Neuronal stem cell (in vitro differentiated cells): ENCODE measurements at places on chromosomes 2 and 18.

DNA sequence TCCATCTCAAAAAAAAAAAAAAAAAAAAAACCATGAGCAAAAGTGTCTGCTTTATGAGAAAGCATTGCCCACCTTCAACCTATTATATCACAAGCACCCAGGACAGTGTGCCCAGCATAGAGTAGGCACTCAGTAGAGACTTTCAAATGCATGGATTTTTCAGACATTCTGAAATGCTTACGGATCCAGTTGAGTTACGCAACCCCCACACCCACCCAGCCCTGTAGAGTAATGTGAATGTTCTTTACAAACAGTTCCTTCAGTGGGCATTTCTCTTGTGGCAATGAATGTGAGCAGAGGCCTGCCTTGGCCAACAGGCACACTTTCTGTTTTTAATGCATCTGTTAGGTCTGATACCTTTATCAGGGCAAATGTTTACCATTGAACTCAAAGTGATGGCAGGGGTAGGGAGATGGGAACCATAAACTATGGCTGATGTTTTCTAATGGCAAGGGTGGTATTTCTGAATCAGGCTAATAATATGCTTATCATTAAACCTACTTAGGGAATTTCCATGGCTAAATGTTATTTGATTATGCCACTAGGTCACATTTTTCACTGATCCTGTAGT is 65.0 kb upstream of the RPL31 start:
- no peak for DNase-seq
- H3K4me3 ChIP-seq: no peak overlapping the region
- H3K27ac ChIP-seq: no peak overlapping the region
- no peaks in the 10 kb centered on the region for H3K27me3 ChIP-seq

DNA sequence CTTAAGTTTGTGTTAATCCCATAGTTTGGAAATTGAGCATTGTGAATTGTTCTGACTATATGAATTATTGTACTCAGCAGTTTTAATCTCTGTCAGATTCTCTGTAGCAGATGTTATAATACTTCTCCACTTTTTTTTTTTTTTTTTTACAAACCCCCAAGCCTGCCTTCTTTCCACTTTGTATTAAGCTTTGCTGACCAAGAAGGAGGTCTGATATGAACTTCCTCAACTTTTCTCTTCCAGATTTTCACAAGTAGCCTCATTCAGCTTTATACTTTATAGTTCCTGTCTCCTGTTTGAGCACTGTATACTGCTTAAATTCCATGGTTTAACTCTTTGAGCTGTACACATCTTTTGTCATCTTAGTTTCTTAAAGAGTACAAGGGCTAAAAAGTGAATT is 105.0 kb downstream of the HAUS1 start:
- no peaks in the 10 kb centered on the region for H3K36me3 ChIP-seq
- H3K4me3 ChIP-seq: no peak overlapping the region
- no peak overlapping the region for H3K27ac ChIP-seq
- H3K27me3 ChIP-seq: no peaks in the 10 kb centered on the region
- no peaks in the 10 kb centered on the region for H3K4me1 ChIP-seq

DNA sequence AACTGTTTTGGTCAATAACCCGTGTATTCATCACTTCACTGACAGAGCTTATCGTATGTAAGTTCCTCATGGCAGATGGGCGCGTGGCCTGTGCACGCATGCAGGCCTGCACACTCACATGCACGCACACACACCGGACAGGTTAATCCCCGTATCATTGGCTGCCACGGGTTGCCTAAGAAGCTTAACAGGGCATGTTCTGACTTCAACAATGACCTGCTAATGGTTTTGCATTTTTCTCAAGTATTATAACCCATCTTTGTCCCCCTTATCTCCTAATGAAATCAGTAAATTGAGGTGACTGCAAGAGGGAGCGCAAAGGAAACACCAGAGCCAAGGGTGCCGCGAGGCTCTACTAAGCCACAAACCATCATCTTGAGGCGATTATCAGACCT is 399.0 kb upstream of the ID2 start:
- H3K36me3 ChIP-seq: no peaks in the 10 kb centered on the region
- peaks cover 7% of the 10 kb centered on the region for H3K4me1 ChIP-seq
- H3K27ac ChIP-seq: no peak overlapping the region
- H3K27me3 ChIP-seq: no peaks in the 10 kb centered on the region

- no peak overlapping the region for H3K4me3 ChIP-seq
- no peak for DNase-seq
- H3K4me1 ChIP-seq: no peaks in the 10 kb centered on the region
- H3K36me3 ChIP-seq: peaks cover 77% of the 10 kb centered on the region
Observed at GRCh38 chr2:218516614-218517013, 51.5 kb downstream of the USP37 start.
